ENCODE measurements at places on chromosomes 13 and 19.

DNA sequence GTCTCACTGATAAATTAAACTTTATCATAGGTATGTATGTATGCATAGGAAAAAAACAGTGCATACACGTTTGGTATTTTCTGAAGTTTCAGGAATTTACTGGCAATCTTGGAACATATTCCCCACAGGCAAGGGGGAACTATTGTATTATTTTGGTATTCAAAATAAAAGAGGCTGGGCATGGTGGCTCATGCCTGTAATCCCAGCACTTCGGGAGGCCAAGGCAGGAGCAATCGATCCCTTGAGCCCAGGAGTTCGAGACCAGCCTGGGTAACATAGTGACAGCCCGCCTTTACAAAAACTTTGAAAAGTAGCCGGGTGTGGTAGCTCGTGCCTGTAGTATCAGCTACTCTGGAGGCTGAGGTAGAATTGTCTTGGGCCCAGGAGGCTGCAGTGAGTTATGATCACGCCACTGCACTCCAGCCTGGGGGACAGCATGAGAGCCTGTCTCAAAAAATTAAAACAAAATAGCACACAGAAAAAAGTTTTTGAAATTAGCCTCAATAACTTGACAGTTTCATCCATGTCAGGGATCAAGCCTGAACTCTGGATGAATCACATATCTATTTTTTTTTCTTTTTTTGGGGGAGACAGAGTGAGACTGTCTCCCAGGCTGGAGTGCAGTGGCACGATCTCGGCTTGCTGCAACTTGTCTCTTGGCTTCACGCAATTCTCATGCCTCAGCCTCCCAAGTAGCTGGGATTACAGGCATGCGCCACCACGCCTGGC, 29.1 kb upstream of the HOMER3 start:
- DNase-seq = no peak

GRCh38 chr19:28297036-28297435, 915.9 kb downstream of the UQCRFS1 start:
- no peak for DNase-seq

DNA sequence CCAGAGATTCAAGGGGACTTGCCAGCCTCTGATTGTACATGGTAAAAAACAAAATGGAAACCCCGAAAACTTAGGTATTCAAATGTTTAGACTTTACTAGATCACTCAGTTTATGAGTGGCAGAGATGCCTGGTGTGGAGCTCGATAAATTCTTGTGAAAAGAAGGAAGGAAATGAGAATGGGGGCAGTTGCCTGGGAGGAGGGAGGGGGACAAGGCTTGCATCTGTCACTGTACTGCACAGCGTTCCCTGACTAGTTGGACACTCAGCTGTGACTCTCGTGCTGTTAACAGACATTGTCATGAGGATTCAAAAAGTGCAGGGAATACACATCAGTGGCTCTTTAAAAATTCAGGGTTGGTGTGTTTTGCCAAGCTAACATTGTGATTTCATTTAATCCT, 232.9 kb downstream of the ZIC5 start:
- no peak for DNase-seq

GRCh38 chr13:49238621-49239020, 9.1 kb upstream of the CDADC1 start:
- DNase-seq = no peak

DNA sequence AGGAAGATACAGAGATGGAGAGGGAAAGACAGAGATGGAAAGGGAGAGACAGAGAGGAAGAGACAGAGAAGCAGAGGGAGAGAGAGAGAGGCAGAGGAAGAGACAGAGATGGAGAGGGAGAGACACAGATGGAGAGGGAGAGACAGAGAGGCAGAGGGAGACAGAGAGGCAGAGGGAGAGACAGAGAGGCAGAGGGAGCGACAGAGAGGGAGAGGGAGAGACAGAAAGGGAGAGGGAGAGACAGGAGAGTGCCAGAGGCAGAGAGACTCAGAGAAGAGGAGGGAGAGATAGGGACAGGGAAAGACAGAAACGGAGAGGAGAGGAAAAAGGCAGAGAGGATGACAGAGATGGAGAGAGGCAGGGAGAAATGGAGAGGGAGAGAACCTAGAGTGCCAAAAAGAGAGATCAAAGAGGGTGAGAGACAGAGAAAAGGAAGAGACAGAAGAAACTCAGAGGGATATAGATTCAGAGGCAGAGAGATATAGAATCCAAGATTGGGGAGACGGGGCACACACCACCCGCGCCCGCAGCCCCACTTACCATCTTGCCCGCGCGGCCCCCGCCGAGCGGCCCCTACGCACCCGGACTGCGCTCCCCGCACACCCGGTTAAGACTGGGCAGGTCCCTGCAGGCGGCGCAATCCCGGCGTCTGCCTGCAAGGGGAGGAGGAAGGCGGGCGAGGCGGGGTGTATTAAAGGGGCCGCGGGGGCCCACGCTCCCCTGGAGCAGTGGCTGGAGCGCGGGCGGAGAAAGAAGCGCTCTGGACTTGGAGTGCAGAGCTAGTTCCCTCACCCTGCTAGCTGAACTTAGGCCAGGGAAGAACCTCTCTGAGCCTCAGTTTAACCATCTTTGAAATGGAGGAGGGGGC, 10.7 kb downstream of the TM6SF2 start:
- DNase-seq = no peak

DNA sequence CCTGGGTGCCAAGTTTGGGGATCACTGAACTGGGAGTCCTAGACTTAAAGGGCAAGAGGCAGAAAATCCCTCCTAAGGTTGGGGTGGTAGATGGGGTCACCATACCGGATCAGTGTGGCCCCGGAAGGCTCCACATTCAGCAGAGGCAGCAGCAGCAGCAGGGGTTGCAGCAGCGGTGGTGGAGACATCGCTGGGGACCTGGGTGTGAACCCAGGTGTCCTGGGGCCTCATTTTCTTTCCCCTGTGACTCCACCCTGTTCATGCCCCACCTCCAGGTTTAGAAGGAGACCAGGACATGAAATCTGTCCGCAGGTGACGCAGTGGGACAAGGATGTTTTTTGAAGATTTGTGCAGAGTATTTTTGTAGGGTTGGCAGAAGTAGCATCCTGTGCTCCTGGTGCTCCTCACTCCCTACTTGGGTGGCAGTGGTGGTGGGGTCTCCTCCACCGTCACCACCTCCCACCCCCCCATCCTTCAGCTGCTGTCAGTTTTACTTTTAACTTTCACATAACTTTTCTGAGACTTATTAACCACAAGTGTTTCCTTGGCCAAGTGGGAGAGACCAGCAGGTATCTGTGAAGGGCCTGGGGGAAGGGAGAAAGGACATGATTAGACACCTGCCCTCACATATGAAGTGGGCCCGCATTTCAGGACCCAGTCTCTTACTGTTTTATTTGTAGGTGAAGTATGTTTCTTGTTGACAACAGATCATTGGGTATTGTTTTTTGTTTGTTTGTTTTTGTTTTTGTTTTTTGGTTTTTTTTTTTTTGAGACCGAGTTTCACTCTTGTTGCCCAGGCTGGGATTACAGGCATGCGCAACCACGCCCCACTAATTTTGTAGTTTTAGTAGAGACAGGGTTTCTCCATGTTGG, at the start of gene NAPSA:
NAPSA (minus strand) TSS at position 206 of the 873 bp plus-strand sequence; CDS start at position 188, 18 bp downstream.
- no peak for DNase-seq

- DNase-seq = no peak
These were observed 127.8 kb upstream of the SPACA7 start for GRCh38 chr13:112248406-112248760.

DNA sequence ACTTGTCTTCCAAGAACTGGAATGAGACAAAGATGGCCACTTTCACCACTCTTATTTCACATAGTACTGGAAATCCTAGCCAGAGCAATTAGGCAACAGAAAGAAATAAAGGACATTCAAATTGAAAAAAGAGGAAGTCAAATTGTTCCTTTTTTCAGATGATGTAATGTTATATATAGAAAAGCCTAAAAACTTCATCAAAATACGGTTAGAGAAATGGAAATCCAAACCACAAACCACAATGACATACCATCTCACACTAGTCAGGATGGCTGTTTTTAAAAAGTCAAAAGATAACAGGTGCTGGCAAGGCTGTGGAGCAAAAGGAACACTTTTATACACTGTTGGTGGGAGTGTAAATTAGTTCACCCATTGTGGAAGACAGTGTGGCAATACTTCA, 113.3 kb upstream of the SPRY2 start:
- no peak for DNase-seq

DNA sequence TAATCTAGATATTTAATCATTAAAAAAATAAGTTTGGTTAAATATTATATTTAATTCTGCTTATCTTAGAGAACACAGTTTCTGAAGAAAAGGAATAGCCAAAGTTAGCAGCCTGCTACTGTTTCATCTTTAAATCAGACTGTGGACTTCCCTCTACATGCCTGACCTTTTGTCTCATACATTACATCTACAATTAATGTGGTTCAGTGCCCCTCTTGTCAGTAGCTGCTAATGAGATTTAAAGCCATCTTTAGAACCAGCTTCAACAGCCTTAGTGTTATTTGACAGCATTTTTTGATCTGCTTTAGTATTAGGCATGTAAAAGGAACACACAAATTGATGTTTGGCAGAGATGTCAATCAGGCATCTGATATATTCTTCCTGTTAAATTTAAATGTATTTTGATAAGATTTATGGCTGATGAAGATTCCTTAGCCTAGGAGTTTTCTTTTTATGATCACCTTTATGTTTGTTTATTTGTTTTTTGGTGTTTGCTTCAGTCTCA, 1925.8 kb upstream of the PRR20A start:
- no peak for DNase-seq

Measured in COR-L47 (cell line).